ENCODE measurements at places on chromosomes 6 and 20.
A peak's percentile ranks its signal among the peaks of the same experiment; 100 is the strongest.

DNA sequence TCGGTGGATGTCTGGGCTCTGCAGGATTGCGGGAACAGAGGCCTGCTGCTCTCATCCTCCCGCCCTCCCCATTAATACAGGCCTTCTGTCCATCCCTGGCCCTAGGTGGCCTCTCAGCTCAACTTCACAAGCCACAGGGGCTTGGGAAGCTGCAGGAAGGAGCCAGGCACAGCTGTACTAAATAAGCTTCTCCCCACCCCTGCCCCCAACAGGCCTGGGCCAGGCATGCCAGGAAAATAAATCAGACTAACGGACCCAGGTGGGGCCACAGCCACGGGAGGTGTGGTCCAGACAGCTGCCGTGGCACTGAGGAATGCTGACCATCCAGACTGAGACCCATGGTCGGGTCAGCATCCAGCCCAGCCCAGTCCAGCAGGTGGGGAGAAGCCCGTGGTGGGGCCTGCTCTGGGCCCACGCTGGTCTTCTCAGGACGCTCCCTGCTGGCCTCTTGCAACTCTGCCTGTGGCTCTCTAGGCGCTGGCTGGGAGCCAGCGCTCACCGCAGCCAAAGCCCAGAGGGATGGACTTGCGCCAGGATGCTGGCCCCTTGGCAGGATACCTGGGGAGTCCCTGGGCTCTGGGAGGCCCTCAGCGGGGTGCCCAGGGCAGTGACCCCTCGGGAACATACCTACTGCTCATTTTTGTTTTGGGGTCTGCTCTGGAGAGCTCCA lies 8.6 kb upstream of the YTHDF1 start:
- H3K4me3 ChIP-seq, result no peak overlapping the region
- no peaks in the 10 kb centered on the region for H3K36me3 ChIP-seq
- DNase-seq, result no peak
- peaks cover 24% of the 10 kb centered on the region for H3K4me1 ChIP-seq
- peak overlapping the region; percentile 67 for H3K27ac ChIP-seq
- no peaks in the 10 kb centered on the region for H3K27me3 ChIP-seq

GRCh38 chr6:4935975-4936680 lies 67.7 kb downstream of the RPP40 start:
- peaks cover 6% of the 10 kb centered on the region for H3K4me1 ChIP-seq
- no peaks in the 10 kb centered on the region for H3K27me3 ChIP-seq
- H3K4me3 ChIP-seq, result no peak overlapping the region
- no peak for DNase-seq
- H3K36me3 ChIP-seq, result peaks cover 2% of the 10 kb centered on the region
- peak overlapping the region; percentile 29 for H3K27ac ChIP-seq

DNA sequence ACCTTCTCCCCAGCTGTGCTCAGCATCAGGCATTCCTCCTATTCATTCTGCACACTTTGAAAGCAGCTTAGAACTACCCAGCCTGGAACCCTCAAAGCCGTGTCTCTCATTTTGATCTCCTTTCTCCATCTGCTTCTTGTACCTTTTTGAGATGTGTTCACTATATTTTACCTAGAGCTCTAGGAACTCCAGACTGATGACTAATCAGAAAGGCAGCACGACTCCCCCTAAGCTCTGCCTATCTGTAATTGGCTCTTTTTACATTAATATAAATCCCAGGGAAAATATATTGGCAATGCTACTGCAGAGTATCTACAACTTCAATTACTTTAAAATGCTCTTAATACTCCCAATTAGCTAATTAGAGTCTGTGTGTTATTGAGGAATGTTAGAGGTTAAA lies 671.5 kb downstream of the CBLN4 start:
- H3K4me1 ChIP-seq, result no peaks in the 10 kb centered on the region
- DNase-seq, result no peak

GRCh38 chr20:49563015-49563980 lies 4.6 kb downstream of the PTGIS start:
- H3K27me3 ChIP-seq, result no peaks in the 10 kb centered on the region
- peak overlapping the region; percentile 75 for H3K27ac ChIP-seq
- H3K4me3 ChIP-seq, result no peak overlapping the region

GRCh38 chr20:41769592-41770018 lies 151.4 kb upstream of the CHD6 start:
- DNase-seq, result no peak
- H3K36me3 ChIP-seq, result no peaks in the 10 kb centered on the region
- no peaks in the 10 kb centered on the region for H3K4me1 ChIP-seq

GRCh38 chr6:3258720-3259490 lies at the start of gene PSMG4:
Gene PSMG4 (plus strand): TSS chr6:3258947. CDS start chr6:3259023, 76 bp downstream.
- peak within 1 kb of the TSS; percentile 88 for H3K27ac ChIP-seq
- H3K36me3 ChIP-seq, result no peaks in the 10 kb centered on the region
- peak within 1 kb of the TSS; percentile 94 for H3K4me3 ChIP-seq
- peak; percentile 33 for DNase-seq
- H3K4me1 ChIP-seq, result peaks cover 18% of the 10 kb centered on the region

DNA sequence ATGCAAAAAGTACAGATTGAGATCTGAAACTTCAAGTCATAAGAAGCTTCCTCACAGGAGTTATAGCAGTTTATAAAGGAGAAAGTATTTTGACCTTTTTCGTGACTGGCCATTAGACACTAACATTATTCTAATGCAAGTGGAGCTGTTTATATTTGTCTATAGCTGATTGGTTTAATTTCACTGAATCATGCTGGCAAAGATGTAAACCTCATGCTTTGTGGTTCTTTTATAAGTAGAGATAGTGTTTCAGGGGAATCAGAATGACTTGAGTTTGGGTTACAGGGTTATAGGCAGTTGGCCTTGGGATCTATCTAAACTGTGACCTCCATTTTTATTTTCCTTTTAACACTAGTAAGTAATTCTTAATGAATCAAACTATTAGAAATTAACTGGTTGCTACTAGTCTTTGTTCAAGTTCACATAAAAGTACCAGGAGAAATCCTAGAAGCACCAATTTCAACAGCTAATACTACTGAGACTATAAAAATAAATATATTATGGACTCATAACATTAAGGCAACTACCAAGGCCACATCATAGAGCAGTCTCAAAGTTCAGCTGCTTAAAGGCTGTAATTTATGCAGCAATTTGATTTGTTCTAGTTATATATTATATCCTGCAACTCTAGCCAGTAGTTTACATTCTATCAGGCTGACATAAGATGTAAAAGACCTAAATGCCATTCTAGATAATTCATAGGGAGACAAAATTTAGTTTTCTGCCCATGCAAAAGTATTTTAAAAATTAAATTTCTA lies 94.0 kb downstream of the RNGTT start:
- no peaks in the 10 kb centered on the region for H3K36me3 ChIP-seq
- no peak overlapping the region for H3K4me3 ChIP-seq
- H3K27ac ChIP-seq, result no peak overlapping the region
- H3K4me1 ChIP-seq, result no peaks in the 10 kb centered on the region
- H3K27me3 ChIP-seq, result no peaks in the 10 kb centered on the region

DNA sequence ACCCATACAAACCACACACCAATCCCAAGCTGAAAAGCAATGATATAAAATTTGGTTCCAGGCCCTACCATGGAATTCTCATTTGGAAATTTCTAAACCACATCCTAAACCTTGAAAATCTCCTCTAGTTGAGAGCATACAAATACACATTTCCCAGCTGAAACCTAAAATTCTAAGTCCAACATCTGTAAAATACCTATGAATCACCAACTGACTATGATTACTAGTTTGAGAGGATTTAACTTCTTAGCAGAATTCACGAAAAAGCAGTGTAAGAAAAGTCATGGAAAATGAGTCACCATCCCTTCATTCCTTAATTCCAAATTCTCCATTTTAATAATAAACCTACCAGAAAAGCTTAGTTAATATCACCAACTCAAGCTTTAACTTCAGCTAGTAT lies 15.4 kb downstream of the RANBP9 start:
- no peak for DNase-seq
- H3K4me1 ChIP-seq, result no peaks in the 10 kb centered on the region
- no peaks in the 10 kb centered on the region for H3K36me3 ChIP-seq
- no peaks in the 10 kb centered on the region for H3K27me3 ChIP-seq

- H3K27me3 ChIP-seq, result peaks cover 8% of the 10 kb centered on the region
- no peak overlapping the region for H3K4me3 ChIP-seq
- no peak overlapping the region for H3K27ac ChIP-seq
- no peaks in the 10 kb centered on the region for H3K4me1 ChIP-seq
- no peaks in the 10 kb centered on the region for H3K36me3 ChIP-seq
- peak; percentile 38 for DNase-seq
Measured at GRCh38 chr6:168865-169455, 123.3 kb upstream of the DUSP22 start.

DNA sequence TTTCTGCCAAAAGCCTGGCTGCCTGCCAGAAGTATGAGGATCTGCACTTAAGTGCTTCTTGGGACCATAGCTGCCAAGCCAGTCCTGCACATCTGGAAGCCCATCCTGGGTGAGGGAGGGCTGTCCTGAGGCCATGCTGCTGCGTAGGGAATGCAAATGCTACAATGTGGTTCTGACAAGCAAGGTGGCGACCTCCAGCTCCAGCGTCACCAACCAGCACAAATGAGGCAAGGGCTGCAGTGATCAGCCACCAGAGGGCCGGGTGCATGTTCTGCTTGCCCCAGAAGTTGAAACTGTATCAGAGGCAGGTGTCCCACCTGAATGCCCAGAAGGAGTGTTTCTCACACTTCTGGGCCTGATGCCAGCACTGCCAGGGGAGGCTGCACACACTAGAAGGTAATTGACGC lies 99.1 kb upstream of the KCNQ5 start:
- H3K27me3 ChIP-seq, result no peaks in the 10 kb centered on the region
- no peak overlapping the region for H3K27ac ChIP-seq
- H3K36me3 ChIP-seq, result no peaks in the 10 kb centered on the region
- no peak for DNase-seq
- no peaks in the 10 kb centered on the region for H3K4me1 ChIP-seq

DNA sequence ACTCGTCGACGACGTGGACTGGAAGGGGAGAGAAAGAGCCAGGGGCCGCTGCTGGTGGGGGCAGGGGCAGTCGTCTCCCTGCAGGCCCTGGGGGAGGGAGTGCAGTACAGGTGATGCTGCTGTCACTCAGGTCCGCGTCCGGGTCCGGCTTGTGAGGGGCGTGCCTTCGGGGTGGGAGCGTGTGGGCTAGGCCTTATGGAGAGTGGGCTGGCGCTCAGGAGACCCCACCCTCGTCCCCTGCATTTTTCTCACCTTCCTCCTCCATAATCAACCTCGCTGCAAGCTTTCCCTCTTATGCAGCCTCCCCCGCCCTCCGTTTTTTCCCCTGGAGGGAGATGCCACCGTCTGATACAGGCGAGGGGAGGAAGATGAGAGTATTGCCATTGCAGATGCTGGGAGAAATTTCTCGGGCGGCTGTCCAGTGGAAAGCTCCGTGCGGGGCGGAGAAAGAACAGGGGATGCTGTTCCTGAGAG lies 632 bp downstream of the PCMT1 start:
- peaks cover 23% of the 10 kb centered on the region for H3K4me1 ChIP-seq
- H3K4me3 ChIP-seq, result peak overlapping the region; percentile 91
- H3K27ac ChIP-seq, result peak overlapping the region; percentile 88

DNA sequence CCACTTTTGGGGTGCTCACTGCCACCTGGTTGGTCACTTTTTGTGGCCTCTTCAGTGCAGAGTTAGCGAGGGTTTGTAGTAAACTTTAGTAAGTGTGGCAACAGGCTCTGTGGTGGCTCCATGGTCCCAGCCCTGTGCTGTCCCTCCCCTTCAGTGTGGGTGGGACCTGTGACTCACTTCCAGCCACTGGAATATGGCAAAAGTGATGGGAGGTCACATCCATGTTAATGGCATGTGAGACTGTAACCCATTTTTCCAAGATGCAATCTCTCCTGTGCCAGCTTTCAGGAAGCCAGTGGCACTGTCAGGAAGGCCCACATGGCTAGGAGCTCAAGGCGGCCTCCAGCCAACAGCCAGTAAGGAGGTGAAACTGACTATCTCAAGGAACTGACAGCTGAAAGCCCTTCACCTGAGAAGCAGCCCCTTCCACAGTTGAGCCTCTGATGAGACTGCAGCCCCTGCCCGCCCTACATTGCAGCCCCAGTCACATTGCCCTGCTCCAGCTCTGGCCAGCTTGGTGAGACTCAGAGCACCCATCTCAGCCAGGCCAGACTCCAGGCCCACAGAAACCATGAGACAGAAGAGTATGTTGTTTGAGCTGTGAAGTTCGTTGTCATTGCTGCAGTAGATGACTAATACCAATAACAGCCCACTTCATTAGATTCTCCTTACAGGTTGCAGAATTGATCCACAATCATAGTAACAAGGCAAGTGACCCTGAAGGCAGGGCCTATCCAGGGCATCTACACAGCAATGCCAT lies 13.1 kb upstream of the CST7 start:
- H3K4me1 ChIP-seq, result no peaks in the 10 kb centered on the region
- H3K27me3 ChIP-seq, result no peaks in the 10 kb centered on the region
- H3K36me3 ChIP-seq, result no peaks in the 10 kb centered on the region
- DNase-seq, result no peak
- no peak overlapping the region for H3K27ac ChIP-seq

DNA sequence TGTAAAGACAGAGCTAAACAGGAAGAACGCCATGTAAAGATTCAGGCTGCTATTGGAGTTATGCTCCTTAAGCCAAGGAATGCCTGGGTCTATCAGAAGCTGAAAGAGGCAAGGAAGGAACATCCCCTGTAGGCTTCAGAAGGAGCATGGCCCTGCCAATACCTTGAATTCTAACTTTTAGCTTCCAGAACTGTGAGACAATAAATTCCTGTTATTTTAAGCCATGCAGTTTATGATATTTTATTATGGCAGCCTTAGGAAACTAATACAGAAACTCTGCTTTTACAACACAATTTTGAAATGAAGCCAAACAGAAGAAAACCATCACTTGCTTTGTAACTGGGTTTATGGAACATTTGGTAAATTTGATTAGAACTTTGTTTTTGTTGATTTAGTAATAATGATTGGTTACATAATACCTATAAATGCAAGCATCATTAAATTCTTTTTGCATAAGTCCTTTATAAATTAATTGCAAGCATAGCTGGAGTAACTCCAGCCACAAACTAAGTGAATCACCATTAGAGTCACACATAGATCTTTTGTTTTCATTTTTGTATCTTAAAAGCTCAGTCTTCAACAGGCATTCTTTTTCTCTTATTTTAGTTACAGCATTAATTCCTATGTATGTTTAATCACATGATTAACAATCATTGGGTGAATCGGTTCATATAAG lies 33.5 kb upstream of the TSPYL1 start:
- no peaks in the 10 kb centered on the region for H3K27me3 ChIP-seq
- no peak overlapping the region for H3K4me3 ChIP-seq
- no peaks in the 10 kb centered on the region for H3K4me1 ChIP-seq
- DNase-seq, result no peak
- no peaks in the 10 kb centered on the region for H3K36me3 ChIP-seq
- no peak overlapping the region for H3K27ac ChIP-seq

- no peaks in the 10 kb centered on the region for H3K36me3 ChIP-seq
- no peaks in the 10 kb centered on the region for H3K4me1 ChIP-seq
- peak overlapping the region; percentile 11 for H3K4me3 ChIP-seq
Measured at GRCh38 chr6:1162367-1163275, 149.3 kb upstream of the FOXQ1 start.

GRCh38 chr6:15301179-15302006 lies 55.5 kb downstream of the JARID2 start:
- DNase-seq, result no peak
- H3K4me3 ChIP-seq, result no peak overlapping the region
- no peaks in the 10 kb centered on the region for H3K4me1 ChIP-seq
- no peaks in the 10 kb centered on the region for H3K36me3 ChIP-seq
- H3K27ac ChIP-seq, result no peak overlapping the region

Data from Panc1 (cell line).